ENCODE measurements at places on chromosomes 5 and 9.

- DNase-seq: no peak
Measured at GRCh38 chr9:136982232-136983051, at the start of gene LCNL1. Gene LCNL1, plus strand, starts transcription at chr9:136982993. Its CDS starts 594 bp downstream, at chr9:136983587.

DNA sequence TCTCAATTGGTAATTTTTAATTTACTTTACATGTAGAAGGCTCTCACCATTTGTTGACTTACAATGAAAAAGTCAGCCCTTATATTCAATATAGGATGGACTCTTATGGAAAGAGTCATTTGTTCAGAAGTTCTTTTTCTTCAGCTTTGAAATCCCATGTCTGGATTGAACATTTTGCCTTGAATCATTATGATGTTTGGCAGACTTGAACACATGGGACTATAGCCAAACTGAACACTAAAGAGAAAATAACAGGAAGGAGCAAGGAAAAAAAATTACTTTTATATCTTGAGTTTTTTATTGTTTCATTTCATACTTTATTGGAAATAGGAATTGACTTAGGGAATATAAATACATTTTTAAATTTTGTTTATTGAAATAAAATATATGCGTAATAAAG, 1503.0 kb downstream of the EFNA5 start:
- no peak for DNase-seq

DNA sequence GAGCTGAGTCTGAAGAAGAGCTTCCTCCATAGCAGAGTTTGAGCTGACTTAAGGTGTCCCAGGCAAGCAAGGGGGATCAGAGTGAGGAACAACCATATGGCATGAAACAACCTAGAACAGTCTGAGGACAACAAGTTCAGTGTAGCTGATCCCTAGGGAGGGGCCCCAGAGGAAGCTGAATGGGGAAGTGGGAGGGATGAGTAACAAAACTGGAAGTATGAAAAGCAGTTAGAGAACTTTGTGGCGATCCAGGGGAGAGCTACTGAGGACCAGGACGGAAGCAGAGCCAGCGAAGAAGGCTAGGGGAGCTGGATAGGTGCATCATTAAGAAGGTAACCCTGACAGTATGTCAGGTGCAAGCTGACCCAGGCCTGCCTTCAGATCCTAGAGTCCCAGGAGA, 580.8 kb downstream of the BNC2 start:
- no peak for DNase-seq

DNA sequence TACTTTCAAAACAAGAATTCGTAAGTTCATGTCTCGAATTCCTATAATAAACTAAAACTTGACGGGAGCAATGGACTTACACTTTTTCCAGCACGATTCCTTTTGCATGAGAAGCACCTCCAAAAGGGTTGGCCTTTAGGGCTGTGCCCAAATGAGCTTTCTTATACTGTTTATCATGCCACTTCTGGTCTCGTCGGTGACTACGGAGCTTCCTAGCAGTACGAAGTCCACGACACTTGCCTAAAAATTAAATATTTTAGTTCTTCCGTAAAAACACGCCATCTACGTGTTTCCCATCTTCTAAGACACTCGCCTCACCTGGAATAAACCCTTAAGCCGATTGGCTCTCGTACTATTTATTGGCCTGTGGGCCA, 554 bp downstream of the RPS23 start:
- DNase-seq: no peak

DNA sequence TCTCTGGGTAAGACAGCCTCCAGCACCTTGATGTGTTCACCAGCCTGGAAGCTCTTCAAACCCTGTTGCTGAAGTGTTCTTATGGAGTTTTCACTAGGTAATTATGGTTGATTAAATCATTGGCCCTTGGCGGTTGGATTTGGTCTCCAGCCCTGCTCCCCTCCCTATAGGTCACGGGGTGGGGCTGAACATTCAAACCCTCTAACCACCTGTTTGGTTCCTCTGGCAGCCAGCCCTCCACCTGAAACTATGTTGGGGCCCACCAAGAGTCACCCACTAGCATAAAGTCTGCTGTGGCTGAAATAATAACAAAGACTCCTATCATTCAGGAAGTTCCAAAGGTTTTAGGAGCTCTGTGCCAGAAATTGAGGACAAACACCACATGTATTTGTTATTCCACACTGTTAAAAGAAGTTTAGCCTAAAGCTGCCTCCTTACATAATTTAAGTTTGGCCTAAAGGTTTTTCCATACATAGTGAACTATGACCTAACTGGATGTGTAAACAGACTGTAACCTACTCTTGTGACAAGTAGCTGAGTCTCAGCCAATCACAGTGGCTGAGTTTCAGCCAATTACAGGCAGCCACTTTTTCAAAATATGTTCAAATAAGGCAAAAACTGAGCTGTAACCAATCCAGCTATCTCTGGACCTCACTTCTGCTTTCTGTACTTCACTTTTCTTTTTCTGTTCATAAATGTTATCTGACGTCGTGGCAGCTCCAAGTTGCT, 34.8 kb downstream of the TMEM252 start:
- no peak for DNase-seq

- DNase-seq: no peak
Measured at GRCh38 chr9:92385953-92386352, 18.4 kb downstream of the OGN start.

- no peak for DNase-seq
Measured at GRCh38 chr5:106412606-106413005, 1258.1 kb downstream of the EFNA5 start.

GRCh38 chr5:23139338-23140171, 286.4 kb upstream of the CDH12 start:
- no peak for DNase-seq

DNA sequence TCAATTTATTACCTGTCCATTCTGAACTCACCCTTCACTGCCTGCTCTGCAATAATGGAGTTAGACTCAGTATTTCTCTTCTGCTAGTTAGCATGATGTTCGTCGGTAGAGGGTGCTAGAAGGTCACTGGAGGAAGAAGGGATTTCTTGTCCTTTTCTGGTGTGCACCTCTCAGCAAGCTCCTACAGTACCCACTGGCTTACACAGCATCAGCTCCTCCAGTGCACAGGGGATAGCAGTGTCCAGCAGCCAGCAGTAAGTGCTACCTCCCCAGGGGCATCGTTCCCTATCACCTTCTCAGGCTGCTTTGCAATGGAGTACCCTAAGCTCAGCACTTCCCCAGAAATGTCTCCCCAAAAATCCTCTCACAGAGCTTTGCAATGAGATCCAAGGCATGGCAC, 45.9 kb upstream of the APC start:
- DNase-seq: peak; percentile 71

- DNase-seq: peak; percentile 19
Measured at GRCh38 chr5:106451998-106452397, 1218.7 kb downstream of the EFNA5 start.

- DNase-seq: peak; percentile 73
Measured at GRCh38 chr5:124402144-124402581, 344.3 kb downstream of the ZNF608 start.

- peak; percentile 83 for DNase-seq
Measured at GRCh38 chr5:141349917-141350619, at the start of gene PCDHGB1. Gene PCDHGB1, plus strand, starts transcription at chr5:141350099. Its CDS starts 162 bp downstream, at chr5:141350261.

DNA sequence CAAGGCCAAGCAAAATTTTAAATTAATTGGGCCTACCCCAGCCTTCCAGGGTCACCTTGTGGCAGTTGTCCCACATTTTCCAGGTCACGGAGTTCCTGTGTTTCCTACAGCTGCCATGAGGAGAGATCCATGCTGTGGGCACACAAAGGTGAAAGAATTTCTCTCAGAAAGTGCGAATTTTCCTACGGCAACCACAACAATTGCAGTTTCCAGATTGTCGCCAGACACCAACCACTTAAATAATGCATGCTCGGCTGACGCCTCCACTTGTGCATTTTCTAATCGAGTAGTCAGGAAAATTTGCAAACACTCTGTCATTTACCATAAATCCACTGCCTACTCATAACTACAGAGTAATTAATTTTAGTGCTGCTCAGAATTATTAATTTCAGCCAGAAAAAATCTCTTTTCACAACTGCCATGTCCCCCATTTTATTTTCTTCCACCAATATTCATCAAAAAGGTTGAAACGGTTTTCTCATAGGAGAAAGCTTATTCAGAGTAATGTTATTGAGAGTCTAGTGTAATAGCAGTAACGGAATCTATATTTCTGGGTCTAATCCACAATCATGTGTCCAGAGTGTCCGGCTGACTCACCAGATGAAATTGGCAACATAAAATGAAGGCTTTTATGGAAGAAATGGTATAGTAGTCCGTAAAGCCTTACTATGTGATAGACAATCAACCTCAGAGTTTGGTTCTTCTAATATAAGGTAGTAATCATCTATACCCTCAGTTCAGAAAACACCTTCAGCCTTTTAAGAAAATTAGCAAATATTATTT, 389.8 kb downstream of the NR2F1-AS1 start:
- no peak for DNase-seq

- no peak for DNase-seq
Measured at GRCh38 chr5:11064763-11065450, 303.9 kb upstream of the DAP start.

GRCh38 chr9:104941597-104941996, 13.6 kb upstream of the ABCA1 start:
- no peak for DNase-seq

DNA sequence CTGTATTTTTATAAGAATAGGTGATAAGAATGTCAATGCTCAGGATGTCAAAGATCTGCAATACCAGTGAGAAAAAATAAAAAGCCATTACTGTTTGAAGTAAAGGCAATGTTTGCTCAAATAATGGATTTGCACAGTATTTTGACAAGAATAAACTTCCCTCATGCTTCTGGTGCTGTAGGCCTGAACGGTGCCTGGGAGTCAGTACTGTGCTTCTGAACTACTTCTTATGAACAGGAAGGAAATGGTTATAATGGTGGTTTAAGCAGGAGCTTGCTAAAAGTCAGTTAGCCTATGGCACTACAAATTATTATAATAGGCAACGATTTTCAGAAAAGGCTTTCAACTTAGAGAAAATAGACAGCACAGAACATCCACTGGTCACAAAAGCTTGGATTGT, 548.3 kb upstream of the CDH18 start:
- no peak for DNase-seq

- DNase-seq: peak; percentile 91
Measured at GRCh38 chr9:136695435-136695895, 8.2 kb upstream of the AGPAT2 start.

DNA sequence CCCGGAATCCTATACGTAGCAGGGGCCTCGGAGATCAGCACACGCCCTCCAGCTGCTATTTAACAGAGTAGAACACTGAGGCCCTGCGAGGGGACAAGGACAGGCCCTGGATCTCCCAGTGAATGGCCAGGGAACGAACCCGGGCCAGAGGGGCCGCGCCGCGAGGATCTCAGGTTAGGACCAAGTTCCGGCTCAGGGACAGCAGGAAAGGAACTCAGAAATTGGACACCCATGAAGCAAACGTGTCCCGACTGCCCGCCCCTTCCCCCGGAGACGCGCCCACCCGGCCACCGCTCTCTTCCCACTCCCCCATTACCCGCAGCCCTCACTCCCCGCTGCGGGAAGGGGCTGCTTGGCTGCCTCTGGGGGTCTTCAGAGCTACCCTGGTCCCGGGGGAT, 1.0 kb upstream of the FOXE1 start:
- peak; percentile 15 for DNase-seq

GRCh38 chr5:176364765-176365350, 429 bp upstream of the ARL10 start:
- peak; percentile 44 for DNase-seq

DNA sequence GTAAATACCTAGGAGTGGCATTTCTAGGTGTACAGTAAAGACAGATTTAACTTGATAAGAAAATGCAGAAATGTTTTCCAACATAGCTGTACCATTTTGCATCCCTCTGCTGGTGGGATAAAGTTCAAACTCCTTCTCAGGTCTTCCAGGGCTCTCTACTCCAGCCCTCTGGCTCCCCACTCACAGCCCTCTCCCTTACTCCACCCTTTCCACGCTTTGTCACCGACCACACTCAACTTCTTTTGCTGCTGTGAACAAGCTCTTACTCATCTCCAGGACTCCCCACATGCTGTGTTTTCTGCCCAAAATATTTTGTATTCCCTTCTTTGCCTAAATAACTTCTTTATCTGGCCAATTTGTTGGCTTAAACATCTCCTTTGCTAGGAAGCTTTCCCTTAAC, 90.6 kb upstream of the OSMR start:
- DNase-seq: no peak

DNA sequence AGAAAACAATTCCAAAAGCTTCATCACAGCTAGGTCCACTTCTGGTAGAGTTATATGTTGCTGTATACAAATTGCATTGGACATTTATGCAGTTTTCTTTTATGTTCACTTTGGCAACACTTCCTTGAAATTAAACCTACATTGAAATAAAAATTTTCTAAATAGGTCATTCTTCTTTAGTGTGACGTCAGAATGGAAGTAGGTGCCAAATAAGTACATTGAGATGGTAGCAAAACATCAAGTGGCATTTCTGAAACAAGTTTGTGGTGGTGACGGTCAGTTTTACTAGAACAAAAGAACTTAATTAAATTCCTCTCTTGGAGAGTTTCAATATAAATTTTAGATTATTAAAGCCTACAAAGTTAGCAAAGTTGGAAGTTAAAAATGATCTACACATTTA, 895.1 kb downstream of the CDH9 start:
- DNase-seq: no peak

DNA sequence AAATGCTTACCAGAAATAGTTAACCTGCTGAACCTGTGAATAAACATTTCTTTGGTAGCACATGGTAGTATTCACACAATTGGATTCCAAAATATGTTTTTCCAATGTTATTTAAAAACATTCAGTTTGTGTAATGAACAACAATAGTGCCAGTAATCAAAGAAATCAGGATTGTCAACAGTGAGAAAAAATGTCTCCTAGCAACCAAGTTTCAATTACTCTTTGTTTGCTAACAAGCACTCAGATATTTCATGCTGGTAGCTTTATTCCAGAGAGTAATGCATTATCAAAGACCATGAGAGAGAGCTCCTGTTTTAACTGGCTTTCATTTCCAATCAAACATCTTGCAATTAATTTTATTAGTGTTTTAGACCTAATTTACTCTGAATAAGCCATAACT, 768.1 kb upstream of the GRAMD2B start:
- DNase-seq: peak; percentile 41

DNA sequence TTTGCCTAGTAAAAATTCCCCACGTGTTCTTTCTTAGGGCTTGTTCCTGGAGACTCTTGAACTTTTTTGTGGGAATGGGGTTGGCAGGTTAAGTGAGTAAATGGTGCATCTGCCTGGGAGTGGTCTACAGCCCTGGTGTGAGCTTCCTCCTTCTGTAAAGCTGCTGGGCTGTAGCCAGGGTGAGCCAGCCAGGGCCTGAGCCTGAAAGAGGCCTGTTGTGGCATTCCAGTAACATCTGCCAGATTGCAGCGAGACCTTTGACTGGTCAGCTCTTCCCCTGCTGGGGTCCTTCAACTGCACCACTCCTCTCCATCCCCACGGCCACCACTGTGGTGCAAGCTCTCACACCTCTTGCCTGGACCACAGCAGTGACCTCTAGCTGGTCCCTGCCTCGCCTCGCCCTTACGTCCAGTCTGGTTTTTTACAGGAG, 47.5 kb downstream of the SLC22A5 start:
- no peak for DNase-seq

DNA sequence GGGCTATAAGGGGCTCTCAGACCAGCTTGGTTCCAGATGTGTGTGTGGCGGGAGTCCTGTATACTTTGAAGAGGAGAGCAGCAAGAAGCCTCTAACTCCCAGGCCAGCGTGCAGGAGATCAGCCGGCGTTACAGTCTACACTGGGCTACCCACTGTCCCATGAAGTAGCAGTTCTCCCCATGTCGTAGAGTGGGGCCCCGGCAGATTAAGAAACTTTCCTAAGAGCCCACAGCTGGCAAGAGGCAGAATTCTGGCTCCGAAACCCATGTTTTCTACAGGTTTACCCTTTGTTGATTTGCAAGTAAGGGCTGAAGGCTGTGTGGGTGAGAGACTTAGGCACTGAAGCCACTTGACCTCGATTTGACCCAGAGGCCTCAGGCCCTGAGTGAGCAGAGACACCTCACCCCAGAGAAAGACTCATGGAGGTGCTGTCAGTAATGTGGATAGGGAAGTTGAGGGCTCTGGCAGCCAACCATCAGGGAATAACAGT, 881 bp upstream of the B4GALT1 start:
- DNase-seq: no peak
